Foreskin fibroblast (primary cell): ENCODE measurements at places on chromosomes 4 and X.
A peak's percentile ranks its signal among the peaks of the same experiment; 100 is the strongest.

DNA sequence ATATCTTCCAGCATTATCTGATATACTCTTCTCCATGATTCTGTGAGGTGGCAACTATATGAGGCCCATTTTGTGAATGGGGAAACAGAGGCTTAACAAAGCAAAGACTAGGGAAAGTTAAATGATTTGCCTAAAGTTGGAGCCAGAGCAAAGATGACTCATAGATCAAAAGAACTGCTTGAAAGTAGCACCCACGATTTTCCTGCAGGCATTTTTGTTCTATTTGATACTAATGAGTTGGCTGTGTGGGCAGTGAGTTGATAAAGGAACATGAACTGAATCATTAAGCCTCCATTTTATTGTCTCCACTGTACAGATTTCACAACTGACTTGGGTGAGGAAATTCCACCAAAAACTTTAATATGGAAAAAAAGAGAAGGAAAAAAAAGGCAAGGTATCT, 138.9 kb upstream of the IGFBP7 start:
- DNase-seq = peak; percentile 53

GRCh38 chrX:153921511-153922446, 4.3 kb downstream of the ARHGAP4 start:
- no peak for DNase-seq

DNA sequence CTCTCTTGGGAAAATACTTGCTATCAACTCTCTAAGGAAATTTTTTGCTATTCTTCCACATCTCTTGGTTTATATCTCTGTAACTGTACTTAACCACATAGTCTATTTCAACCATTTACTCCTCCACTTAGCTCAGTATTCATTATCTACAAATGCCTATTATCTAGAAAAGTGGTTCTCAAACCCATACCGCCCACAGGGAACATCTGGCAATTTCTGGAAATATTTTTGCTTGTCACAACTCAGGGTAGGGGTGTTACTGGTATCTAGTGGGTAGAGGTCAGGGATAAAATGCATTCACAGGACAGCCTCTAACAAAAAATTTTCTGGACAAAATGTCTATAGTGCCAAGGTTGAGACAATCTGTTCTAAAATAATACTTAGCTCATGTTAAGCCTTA, 14.4 kb downstream of the ATRX start:
- no peak for DNase-seq

DNA sequence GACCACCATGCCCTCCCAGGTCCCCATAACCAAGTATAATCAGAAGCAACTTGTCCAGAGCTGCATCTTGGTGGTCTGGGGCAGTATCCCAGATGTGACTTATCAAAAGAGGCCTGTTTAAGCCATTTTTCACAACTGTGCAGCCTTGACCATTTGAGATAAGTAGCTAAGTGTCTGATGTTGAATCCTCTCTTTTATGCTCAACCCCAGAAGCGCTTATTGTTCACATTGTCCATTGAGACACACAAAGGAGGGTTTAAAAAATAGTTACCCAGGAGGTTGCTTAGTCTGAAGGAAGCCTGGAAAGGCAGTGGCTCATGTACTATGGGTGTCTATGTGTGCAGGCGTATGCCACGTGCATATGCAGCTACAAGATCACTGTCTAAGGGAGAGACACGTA, 27.0 kb downstream of the ENPP6 start:
- DNase-seq = no peak

DNA sequence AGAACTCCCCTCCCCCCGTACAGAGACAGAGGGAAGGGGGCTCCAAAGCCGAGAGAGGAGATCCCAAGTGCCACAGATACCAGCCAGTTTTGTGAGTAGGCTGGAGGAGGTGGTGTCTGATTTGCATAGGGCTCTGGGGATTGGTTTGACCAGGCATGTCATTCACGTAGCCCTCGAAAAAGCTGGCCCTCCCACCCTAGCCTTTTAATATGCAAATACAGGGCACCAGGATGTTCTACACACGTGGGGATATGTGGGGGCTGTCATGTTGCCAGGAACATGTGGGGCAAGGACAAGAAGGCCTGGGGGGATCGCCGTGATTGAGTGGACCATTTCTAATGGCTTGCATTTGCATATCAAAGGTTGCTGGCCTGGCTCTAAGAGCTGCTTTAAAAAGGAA, 272.9 kb downstream of the PPP1R2C start:
- no peak for DNase-seq

- DNase-seq = no peak
These were observed 10.8 kb downstream of the ZFP42 start for GRCh38 chr4:188006285-188006848.

DNA sequence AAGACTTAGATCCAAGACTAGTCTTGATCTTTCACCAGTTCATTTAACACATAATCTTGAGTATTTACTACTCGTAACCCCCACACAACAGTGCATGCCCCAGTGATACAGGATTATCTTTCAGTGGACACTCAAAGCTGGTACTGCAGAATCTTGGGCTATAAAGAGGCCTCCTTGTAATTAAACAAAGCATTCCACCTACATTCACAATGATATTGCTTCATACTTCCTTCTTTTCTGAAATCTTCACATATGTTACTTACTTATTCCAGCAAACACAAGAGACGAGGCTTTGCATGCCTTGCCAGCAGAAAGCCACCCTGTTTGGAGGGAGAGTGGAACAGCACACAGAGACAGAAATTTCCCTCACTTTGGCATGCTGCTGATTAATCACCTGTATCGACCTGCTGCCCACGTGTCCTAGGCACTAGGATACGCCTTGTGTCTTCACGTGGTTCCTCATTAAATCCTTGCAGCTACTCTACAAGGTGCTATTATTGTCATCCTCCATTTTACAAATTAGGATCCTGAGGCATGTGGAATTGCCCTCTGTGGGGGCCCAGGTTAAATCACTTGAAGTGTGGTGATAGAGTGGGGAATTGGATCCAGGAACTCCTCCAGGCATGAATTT, 77.3 kb downstream of the FAM184B start:
- no peak for DNase-seq
